ENCODE measurements at places on chromosomes 12 and 14.

GRCh38 chr12:113131556-113131955 lies 4.0 kb downstream of the RASAL1 start:
- no peak for DNase-seq

DNA sequence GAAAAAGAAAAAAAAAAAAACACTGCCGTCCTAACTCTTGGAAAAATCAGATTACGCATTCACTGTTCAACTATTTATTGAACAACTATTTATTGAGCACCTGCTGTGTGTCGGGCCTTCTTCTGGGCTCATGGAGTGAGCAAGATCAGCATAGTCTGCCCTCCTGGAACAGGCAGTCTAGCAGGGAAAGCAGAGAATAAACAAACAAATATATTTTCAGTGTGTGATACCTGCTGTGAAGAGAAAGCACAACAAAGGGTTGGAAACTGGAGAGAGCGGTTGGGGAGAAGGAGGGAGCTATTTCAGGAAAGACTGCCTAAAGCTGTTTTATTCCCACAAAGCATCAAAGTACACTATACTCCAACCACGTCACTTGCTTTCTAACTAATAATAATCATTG lies 10.8 kb downstream of the PROX2 start:
- DNase-seq, result no peak

GRCh38 chr14:75277008-75277814 lies 1.4 kb upstream of the FOS start:
- no peak for DNase-seq

GRCh38 chr14:104376202-104377140 lies 203.1 kb upstream of the C14orf180 start:
- DNase-seq, result no peak

GRCh38 chr14:75275598-75275997 lies 3.0 kb upstream of the FOS start:
- no peak for DNase-seq

DNA sequence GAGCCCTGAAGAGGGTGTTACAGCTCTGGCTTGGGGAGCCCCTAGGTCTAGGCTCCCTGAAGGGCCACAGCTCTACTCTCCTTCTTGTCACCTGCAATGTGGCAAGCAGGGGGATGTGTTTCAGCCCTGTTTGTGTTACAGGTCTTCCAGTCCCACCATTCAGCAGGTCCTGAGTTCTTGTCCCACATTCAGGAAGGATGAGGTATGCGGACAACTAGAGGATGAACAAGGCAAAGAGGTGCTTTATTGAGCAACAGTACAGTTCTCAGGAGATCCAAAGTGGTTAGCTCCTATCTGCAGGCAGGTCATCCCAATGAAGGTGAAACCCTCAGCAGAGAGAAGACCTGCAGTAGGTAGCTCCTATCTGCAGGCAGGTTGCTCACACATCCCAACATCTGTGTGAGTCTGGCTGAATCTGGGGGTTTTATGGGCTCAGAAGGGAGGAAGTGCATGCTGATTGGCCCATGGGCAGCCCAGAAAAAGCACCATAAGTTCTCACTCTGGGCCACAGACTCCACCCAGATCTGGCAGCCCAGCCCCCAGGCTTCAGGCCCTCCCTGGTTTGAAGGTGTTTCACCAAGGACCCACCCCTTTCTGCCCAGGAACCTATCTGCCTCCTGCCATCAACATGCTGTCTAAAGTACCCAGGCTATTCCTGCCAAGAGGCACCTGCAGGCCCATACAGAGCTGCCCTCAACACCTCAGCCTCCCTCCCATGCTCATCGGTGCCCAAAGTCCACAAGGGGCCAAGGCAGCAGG lies 98.9 kb downstream of the NUAK1 start:
- no peak for DNase-seq

GRCh38 chr12:25866586-25867378 lies 91.7 kb upstream of the RASSF8 start:
- peak; percentile 45 for DNase-seq

GRCh38 chr14:56661478-56661877 lies 81.9 kb downstream of the TMEM260 start:
- no peak for DNase-seq

GRCh38 chr12:3803865-3804472 lies 51.1 kb upstream of the CRACR2A start:
- peak; percentile 20 for DNase-seq

- DNase-seq, result no peak
Observed at GRCh38 chr14:99321955-99322730, 50.1 kb upstream of the BCL11B start.

- peak; percentile 66 for DNase-seq
Observed at GRCh38 chr12:67853204-67853603, 136.0 kb upstream of the IFNG-AS1 start.

GRCh38 chr12:3718100-3718499 lies 34.8 kb downstream of the CRACR2A start:
- no peak for DNase-seq

DNA sequence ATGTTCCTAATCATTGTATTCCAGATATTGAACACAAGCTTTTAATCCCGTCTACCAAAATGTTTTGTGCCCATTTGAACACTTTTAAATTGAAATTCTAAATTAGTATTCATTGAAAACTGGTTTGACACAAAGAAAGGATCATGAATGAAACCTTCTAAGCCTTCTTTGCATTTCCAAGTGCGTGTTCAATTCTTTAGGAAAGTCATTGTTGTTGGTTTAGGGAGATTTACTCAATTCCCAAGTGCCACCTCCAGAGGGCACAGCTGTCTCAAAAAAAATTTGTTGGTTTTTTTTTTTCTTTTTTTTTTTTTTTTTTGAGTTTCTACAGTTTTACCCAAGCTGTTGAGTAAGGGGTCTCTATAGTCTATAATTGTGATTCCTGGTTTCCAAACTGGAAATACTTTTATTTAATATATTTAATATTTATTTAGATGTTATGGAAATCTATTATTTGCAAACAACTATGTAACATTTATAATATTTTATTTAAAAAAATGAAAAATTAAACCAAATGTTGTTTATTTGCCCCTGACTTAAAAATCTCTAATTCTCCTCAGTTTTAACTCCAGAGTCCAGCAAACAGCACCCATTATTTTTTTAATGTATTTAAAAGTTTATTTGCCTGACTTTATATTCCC lies 79.9 kb downstream of the NEDD1 start:
- no peak for DNase-seq

DNA sequence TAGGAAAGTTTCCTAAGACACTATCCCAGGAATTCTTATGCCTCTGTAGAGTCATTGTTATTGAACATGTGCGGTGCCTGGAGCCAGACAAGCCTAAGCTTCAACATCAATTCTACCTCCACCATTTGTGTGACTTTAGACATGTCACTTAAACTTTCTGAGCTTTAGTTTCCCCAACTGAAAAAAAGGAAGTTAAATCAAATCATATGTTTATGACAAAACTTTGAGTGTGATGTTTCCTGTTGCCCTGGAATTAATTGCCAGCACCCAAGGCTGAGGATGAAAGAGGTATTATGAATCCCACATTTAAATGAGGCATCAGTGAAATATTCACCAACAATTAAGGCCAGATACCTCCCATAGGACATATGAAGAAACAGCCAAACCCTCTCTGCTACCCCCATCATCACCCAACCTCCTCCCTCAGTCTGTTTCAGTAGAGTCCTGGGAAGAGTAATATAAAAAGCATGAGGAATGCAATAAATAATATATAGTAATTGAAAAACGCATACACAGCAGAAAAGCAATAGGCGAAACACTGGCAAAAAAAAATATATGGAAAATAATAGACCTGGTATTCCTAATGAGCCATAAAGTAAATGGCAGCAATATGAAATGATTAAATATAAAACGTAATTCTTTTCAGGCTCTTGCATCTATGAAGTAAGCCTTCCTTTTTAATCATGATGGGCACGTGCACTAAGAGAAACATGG lies 182.0 kb upstream of the DCN start:
- DNase-seq, result no peak

- no peak for DNase-seq
Observed at GRCh38 chr14:34439090-34439489, 22.9 kb downstream of the SPTSSA start.
